ENCODE measurements at places on chromosomes 6 and 20. TPM values are rescaled to one million over a fixed set of nuclear protein-coding genes. Genes with fewer than 3 reads are reported as not detected.

DNA sequence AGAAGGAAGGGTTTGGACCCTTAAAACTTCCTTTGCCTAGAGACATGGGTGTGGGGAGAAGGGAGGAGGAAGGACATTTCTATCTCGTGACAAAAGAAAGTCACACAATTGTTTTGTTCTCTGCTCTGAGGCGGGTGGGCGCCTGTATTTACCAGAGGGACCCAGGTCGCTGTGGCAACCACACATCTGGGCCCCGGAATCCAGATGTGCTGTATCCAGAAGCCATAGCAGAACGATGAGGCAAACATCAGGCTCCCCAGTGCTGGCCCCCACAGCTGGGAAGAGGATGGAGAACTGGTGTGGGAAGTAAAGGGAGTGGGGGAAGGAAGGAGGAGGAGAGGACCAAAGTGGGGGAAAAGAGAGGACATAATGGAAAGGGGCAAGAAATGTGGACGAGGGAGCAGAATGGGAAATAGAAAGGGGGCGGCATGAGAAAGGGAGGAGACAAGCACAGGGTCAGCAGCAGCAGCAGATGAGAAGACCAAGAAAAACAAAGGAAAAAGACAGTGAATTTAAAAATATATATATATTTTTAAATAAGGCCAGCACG is 3.4 kb upstream of the TNXB start:
- DNase-seq, result no peak

- no peak for DNase-seq
These were observed 793 bp upstream of the TRIM40 start for GRCh38 chr6:30135147-30135546.

- DNase-seq, result no peak
These were observed 5.2 kb downstream of the KIAA0408 start for GRCh38 chr6:127453845-127454619.

GRCh38 chr6:132286298-132287019 is 114.8 kb downstream of the MOXD1 start:
- no peak for DNase-seq

DNA sequence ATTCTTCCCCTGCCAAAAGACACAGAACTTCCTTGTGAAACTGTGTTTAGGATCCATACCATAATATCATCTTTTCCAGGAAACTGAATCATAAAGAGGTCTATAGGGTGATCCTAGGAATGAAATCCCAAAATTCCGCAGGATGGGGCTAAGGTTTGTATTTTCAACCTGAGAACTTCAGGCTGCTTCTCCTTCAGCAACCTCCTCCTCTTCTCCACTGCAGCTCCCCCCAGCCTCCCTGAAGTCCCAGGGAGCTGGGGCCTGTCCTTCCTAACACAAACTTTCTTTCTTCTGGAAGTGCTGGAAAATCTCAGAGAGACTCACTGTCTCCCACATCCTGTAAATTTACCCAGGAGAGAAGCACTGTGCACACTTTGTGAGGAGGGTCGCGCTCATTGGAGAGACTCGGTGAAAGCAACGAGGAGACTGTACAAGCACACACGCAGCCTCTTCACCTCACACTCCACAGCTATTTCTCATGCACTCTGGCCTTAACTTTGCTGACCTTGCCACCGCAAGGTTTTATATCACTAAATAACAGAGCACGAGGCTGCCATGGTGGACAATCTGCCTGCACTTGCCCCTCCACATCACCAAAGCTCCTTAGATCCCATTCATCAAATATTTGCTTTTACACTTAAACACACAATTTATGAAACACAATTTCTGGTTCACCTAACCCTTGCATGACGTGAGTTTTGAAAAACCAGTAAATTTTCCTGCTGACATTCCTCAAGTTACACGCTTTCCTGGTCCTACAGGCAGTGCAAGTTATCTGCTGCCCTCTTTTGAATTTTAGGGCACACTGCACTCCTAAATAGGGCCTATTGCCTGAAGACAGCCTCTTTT is 14.3 kb downstream of the ID4 start:
- no peak for DNase-seq

GRCh38 chr6:48994811-48995210 is 468.2 kb downstream of the MMUT start:
- no peak for DNase-seq

DNA sequence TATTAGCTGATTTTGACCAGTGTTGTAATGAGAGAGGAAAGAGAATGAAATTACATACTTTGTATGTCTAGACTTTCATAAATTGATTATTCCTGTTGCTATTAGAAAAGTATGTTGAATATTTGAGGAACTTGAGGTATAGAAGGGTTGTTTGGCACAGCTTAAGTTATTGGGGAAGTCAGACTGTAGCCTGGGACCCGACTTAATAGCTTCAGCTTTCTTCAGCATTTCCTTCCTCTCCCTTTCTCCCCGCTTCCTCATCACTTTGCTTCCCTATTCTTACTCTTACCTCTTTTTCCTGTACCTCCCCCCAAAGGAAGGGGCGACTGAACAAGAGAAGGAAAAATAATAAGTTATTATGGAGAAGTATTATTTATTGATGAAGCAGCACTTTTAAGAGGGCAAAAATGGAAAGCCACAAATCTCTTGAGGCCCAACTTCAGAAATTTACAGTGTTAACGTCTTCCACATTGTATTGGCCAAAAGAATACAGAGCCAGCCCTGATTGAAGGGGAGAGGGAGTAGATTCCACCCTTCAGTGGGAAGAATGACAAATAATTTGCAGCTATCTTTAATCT is 7.4 kb downstream of the SENP6 start:
- DNase-seq, result no peak

DNA sequence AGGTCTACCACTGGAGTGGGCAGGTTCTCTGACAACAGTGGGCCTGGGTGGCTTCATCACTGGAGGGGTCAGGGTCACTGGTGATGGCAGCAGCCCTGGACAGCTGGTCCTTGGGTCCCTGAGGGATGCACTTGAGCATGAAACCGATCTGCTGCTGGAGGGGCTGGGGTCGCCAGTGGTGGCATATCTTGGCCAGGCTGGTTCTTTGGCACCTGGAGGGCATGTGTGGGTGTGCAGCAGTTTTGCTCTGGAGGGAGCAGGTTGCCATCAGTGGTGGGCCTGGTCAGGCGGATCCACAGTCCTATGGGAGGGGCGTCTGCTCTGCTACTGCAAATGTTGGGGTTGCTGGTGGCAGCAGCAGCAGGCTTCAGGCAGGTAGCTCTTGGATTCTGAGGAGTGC is 117.0 kb downstream of the AIG1 start:
- DNase-seq, result no peak

- no peak for DNase-seq
These were observed 1.3 kb downstream of the ARFGEF3 start for GRCh38 chr6:138162955-138163575.

GRCh38 chr20:57064836-57065235 is 201.6 kb downstream of the BMP7 start:
- no peak for DNase-seq

GRCh38 chr20:34200023-34200422 is 41.2 kb upstream of the ASIP start:
- no peak for DNase-seq

DNA sequence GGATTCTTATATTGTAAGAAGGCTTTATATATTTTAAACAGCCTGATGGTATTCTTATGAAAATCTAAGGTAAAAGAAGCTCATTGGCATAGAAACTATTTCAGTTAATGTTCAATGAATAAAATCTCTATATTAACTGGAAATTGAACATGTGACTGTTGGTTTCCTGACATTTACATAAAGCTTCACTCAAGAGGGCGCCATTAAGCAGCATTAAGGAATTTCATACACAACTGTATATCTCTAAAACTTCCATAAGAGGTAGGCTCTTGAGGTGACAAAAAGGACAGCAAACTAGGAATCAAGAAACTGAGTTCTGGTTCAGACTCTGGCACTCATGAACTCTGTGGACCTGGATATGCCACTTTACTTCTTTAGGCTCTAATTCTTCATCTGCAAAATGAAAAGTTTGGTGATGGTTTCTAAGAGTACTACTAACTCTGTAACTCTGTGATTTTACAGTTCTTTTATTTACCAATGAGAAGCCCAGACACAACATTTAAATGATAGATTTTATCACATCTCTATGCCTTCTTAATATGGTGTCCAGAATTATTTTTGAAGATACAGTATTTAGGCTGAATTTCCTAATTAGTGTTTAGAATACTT is 147.5 kb downstream of the FLRT3 start:
- peak; percentile 13 for DNase-seq

- DNase-seq, result no peak
These were observed 12.3 kb downstream of the DDX27 start for GRCh38 chr20:49231471-49231870.

SLC2A10 gene
- polyA plus RNA-seq, result 16.1 TPM

NKX2-4 gene
- not detected for polyA plus RNA-seq

HCK gene
- 2.5 TPM for polyA plus RNA-seq

PRICKLE4 gene
- polyA plus RNA-seq, result 6.5 TPM

PXMP4 gene
- 9.4 TPM for polyA plus RNA-seq

RSPO3 gene
- polyA plus RNA-seq, result 23.1 TPM

All from left renal cortex interstitium (tissue), 4 donors.